ENCODE measurements at places on chromosomes 1 and 21.

DNA sequence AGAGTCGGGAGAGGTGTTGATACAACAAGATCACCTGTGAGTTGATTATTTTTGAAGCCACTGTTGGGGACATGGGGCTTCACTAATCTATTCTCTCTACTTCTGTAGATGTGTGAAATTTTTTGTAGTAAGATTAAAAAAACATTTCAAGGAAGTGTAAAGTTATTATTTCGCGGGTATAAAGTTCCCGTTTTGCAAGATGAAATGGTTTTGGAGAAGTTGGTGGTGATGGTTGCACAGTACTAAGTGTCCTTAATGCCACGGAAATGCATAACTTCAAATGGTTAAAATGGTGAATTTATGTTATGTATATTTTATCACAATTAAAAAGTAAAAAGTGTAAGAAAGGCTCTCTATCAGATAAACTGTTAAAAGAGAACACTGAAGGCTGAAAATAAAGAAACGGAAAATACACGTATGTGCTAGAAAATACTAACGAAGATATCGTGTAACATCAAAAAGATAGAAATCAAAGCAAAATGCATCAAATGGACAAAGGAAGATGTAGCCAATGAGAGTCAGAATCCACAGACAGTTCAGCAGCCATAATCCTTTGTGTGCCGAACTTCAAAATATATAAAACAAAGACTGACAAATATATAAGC lies 2.9 kb upstream of the ITGB2 start:
- no peak for DNase-seq

- peak; percentile 9 for DNase-seq
Observed at GRCh38 chr1:101996825-101997465, at the start of gene OLFM3. OLFM3 (minus strand) TSS chr1:101996926.

- DNase-seq: peak; percentile 54
Observed at GRCh38 chr1:155226910-155227260, 18.4 kb downstream of the MTX1 start.

DNA sequence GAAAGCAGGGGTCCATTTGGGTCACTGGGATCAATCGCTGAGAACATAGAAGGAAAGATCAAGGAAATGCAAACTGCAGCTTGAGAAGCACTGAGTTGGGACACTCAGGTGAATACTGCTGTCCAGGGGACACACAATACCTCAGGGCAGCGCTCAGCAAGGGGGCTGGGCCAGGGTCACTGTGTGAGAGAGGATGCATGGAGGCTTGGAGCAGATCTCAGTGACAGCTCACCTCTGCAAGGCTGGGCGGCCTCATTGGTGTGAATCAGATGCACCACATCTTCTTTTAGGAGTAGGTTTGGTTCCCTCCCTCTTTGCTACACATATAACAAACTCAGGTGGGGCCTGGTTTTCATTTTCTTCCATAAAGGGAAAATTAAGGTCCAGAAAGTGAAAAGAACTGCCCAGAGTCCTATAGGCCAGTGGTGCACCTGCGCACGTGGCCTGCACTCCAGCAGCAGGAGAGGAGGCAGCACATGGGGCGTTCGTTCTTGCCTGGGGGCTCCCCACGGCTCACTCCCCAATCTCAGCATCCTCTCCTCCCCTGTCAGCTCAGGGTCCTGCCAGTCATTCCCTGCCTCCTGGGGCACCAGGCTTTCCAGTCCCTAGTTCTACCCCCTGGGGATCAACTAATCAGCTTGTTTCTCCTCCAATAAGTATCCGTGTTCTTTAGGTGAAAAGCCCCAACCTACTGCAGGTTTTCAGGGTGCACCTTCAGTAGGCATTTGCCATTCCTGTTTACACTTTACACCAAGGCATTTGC lies 1.5 kb downstream of the A3GALT2 start:
- peak; percentile 21 for DNase-seq

DNA sequence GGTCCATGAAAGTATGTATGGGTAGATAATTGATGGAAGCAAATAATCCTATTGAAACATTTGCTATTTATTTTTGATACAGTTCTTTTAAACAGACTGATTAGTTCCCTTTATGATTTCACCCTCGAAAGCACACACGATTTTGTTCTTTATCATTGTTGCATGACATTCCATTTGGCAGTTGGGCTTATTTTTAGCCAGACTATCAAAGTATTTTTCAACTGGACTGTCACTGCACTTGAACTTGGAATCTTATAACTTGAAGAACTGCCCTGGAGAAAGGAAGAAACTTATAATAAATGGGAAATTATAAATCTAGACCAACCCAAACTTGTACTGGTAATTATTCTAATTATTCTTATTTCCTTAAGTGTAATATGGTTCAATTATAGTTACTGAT lies at the start of gene TNNI3K:
Gene TNNI3K (plus strand): TSS at position 235 of the 400 bp plus-strand sequence. CDS start 65 bp downstream, at position 300.
- no peak for DNase-seq

Data from iris pigment epithelial cell (primary cell).